ENCODE measurements at places on chromosomes 12 and 14.

DNA sequence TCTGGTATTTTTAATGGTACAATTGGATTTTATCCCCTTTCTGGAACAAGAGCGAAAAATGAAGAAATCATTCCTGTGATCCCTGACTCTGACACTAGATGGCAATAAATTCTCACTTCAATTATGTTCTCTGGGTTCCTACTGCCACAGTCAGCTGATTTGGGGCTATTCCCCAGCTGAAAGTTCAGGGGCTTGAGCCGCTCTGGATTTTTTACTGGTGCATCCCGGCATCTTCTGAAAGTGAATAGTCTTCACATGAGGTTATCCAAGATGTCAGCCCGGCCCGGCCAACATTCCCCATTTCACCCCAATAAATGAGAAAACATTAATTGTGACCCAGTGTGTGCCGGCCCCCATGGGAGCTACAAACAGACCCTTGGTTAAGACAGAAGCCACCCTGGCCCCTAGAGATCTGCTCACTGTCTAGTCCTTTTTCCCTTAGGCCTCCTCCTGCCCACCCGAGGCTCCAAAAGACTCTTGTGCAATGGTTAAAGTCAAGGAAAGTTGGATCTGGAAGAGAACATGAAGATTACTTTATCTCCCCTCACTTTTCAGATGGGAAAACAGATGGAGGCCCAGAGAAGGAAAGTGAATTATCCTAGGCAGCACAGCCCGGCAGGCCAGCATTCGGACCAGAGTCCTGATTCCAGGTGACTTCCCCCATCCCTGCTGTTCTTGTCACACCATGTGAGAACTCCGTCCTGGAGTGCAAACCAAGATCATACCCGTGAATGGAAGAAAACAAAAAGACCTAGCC, 20.8 kb downstream of the CKAP4 start:
- DNase-seq, result no peak

GRCh38 chr12:129885287-129885686, 18.5 kb downstream of the TMEM132D start:
- no peak for DNase-seq

DNA sequence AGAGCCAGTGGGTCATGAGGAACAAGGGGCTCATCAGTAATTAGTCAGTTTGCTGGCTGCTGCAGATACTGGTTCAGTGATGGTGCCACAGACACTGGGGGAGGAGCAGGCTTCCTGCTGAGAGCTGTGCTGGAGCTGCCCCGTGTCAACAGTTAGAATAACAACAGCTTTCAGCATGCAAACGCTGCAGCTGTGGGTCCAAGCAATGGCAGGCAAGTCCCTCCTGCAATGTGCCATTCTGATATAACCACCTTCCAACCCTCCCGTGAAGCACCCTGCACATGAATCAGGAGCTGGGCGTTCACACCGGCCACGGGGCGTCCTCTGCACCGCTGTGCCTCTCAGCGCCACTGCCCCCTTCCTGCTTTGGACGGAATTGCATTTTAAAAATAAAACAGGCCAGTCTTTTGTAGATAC, 258.4 kb upstream of the SFSWAP start:
- no peak for DNase-seq

GRCh38 chr14:71533390-71533789, 398.8 kb upstream of the RGS6 start:
- DNase-seq, result no peak

GRCh38 chr12:124485371-124485770, 82.0 kb downstream of the NCOR2 start:
- no peak for DNase-seq

DNA sequence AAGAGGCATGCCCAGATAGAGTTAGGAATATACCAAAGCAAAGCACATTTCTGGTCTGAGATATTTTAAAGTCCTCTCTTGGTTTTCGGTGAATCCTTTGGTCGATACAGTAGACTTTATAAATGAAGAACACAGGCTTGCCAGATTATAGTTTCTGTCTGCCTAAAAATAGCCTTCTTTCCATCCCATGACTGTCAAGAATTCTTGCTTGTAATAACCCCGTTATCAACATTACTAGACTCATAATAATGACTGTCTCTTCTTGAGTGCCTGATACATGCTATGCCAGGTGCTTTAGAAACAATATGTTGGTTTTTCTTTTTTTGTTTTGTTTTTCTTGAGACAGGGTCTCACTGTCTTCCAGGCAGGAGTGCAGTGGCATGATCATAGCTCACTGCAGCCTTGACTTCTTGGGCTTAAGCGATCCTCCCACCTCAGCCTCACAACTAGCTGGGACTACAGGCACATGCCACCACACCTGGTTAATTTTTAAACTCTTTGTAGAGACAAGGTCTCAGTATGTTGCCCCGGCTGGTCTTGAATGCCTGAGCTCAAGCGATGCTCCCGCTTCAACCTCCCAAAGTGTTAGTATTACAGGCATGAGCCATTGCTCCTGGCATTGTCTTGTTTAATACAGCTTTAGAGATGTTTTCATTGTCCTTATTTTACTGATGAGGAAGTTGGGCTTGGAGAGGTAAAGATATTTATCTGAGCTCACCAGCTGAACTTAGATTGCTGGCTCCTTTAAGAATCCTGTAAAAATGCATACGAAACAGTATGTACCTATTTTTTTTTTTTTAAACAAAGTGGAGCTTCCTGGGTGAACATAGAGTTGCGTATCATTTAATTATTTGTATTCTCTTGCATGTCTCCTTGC, 30.4 kb downstream of the CHST11 start:
- DNase-seq, result no peak

Data from T-helper 9 cell (primary cell).